ENCODE measurements at places on chromosomes 16 and 17.

- no peak for DNase-seq
Measured at GRCh38 chr16:52953215-52953614, 99.5 kb downstream of the CHD9NB start.

- DNase-seq = peak; percentile 89
Measured at GRCh38 chr16:53892155-53892554, 188.2 kb downstream of the FTO start.

GRCh38 chr17:20993863-20994778, 48.7 kb downstream of the USP22 start:
- DNase-seq = no peak

DNA sequence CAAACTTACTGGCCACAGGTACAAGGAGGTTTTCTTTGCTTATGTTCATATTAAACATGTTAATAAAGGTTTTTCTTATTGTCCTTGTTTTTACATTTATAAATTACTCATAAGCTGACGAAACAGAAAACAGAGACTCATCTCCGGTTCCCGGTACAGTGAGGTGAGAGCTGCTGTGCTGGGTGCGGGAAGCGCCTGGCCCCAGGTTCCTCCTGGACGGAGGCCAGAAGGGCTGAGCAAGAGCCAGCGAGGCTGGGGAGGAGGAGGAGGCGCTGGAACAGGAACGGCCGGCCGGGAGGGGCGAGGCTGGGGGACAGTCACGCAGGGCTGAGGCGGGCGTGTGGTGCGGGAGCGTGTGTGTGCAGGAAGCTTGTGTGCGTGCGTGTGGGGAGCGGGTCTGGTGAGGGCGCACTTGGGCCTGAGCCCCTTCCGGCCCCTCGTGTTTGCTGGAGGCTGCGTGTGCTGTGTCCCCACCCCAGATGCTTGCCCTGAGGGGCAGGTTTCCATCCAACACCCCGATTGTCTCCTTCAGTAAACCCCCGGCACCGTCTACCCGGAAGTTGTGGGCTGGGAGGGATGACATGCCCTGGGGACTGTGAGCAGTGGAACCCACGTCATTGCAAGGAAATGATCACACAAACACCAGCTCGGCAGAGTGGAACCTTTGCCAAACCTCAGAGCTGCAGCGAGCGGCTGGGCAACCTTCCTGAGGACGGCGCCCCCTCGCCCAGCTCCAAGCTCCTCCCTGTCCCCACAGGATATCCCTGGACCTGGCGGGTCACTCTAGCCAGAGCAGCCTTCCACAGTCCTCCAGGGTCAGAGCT, 19.5 kb downstream of the CD7 start:
- peak; percentile 92 for DNase-seq

DNA sequence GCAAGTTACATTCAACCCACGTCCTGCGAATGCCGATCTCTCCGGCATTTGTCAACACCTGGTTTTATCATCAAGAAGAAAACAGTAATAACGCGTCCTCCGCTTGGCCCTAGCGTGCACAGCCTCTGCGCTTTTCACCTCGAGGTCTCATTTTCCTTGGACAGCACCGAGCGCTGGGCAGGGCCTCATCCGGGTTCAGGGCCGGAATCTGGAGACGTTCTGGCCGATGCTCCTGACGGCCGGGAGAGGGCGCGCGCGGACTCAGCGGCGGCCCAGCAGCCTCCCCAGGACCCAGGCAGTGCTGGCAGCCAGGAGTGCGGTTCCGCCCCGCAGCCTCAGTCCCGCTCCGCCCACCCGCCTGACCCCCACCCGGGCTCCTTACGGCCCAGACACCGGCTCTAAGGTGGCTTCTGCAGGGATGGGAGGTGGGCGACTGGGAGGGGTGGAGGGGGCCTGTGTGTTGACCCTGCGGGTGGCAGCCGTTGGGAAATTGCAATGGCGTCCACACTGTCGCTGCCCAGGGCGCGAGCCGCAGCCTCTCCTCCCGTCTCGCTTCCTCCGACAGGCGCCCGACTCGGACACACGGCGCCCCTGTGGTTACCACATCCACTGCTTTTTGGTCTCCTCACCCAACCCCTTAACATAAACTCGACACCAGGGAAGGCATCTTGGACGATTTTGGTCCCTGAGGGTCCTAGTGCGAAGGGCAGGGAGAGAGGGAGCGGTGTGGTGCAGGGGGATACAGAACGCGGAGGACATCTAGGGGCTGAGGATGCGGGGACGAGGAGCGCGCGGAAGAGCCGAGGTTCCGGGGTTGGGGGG, 7.4 kb upstream of the FLYWCH1 start:
- peak; percentile 74 for DNase-seq

GRCh38 chr17:4856937-4857314, 23.8 kb downstream of the MINK1 start:
- DNase-seq = no peak

DNA sequence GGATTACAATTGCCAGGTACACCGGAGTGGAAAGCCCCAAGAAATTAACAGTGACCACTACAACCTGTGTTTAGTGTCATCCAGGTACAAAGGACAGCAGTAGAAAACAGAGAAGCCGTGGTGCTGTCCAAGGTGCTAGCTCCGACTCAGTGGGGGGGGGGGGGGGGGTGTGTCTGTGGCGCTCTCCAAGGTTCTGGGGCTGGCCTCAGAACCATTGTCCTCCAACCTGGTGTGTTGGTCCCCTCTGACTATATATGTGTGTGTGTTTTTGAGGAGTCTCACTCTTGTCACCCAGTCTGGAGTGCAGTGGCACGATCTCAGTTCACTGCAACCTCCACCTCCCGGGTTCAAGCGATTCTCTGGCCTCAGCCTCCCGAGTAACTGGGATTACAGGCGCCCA, 5.8 kb upstream of the ZNF23 start:
- DNase-seq = peak; percentile 39

DNA sequence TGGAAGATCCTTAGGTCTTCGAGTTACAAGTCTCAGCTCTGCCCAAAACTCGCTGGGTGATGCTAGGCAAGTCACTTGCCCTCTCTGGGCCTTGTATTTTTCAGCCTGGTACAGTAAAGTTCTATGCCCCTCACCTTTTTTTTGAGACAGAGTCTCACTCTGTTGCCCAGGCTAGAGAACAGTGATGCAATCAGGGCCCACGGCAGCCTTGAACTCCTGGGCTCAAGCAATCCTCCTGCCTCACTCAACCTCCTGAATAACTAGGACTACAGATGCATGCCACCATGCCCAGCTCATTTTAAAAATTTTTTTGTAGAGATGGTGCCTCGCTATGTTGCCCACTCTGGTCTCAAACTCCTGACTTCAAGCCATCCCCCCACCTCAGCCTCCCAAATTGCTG, 3.8 kb downstream of the MYH11 start:
- no peak for DNase-seq

DNA sequence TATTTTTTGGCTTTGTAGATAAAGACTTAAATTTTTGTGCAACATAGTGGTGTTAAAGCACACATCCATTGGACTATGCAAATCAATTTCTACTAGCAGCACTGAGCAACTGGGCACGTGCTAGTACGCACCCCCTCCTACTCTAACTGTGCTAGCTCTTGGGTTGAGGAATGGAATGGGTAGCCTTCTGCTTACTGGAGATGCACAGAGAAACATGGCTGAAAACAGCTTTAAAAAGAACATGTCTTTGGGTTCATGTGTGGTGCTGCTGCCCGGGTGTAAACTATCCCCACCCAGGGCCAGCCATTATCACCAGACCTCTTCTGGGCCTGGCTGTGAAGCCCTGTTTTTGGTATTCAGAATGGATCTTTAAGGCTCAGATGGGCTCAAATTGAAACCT, 7.3 kb downstream of the ESRP2 start:
- no peak for DNase-seq

- DNase-seq = peak; percentile 70
Measured at GRCh38 chr16:19138601-19139000, 24.8 kb downstream of the ITPRIPL2 start.

GRCh38 chr17:8122422-8122923, 1.4 kb downstream of the HES7 start:
- DNase-seq = no peak

GRCh38 chr17:8556074-8556473, 74.5 kb downstream of the MYH10 start:
- peak; percentile 13 for DNase-seq

DNA sequence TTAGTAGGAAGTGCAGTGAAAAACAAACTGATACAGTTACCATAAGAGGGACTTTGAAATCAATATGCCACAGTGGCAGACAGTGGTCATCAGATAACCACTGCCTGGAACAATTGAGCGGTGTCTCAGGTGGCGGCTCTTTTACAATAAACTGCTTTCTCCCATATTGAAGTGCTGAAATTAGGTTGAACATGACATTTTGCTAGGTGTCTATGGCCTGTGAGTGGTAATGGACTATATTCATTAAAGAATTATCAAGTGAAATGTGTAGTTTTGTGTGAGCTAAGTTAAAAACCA, 214.7 kb downstream of the RPTOR start:
- no peak for DNase-seq

DNA sequence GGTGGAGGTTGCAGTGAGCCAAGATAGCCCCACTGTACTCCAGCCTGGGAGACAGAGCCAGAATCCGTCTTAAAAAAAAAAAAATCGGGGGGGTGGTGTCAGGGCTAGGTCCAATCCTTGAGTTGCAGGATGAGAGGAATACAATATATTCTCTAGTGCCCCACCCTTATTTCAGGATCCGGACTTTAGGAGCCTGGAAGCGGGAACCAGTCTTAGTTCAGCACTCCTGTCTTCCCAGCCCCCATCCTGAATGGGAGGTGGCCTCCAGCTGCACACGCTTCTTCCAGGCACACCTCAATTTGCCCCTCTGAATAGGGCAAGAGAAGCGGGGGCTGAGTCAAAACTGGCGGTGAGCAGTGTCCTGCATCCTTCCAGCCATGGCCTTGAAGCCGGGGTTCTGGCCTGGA, 1.6 kb downstream of the FHOD1 start:
- no peak for DNase-seq

GRCh38 chr16:9556949-9557665, 465.7 kb downstream of the HAPSTR1 start:
- DNase-seq = no peak
